ENCODE measurements at places on chromosomes 16 and 17. TPM values are rescaled to one million over a fixed set of nuclear protein-coding genes. Genes with fewer than 3 reads are reported as not detected.

GRCh38 chr17:68843522-68843921 is 111.7 kb downstream of the ABCA8 start:
- no peak for DNase-seq

DNA sequence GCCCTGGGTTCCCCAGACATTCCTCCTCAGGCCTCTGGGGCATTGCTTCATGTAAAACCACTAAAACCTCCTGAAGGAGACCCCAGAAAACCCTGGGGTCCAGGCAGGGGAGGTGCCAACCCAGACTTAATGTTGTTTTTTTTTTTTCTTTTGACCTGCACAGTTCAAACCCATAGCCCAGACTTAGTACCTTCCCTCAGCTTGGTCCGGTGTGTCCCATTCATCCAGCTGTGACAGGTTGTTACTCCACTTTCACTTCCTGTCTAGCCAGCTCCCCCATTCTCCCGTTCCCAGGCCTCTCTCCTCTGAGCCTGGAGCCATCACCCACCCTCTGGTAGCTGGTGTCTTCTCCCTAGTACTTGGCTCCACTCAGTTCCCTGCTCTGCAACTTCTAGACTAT is 4.8 kb downstream of the CDR2L start:
- DNase-seq = no peak

DNA sequence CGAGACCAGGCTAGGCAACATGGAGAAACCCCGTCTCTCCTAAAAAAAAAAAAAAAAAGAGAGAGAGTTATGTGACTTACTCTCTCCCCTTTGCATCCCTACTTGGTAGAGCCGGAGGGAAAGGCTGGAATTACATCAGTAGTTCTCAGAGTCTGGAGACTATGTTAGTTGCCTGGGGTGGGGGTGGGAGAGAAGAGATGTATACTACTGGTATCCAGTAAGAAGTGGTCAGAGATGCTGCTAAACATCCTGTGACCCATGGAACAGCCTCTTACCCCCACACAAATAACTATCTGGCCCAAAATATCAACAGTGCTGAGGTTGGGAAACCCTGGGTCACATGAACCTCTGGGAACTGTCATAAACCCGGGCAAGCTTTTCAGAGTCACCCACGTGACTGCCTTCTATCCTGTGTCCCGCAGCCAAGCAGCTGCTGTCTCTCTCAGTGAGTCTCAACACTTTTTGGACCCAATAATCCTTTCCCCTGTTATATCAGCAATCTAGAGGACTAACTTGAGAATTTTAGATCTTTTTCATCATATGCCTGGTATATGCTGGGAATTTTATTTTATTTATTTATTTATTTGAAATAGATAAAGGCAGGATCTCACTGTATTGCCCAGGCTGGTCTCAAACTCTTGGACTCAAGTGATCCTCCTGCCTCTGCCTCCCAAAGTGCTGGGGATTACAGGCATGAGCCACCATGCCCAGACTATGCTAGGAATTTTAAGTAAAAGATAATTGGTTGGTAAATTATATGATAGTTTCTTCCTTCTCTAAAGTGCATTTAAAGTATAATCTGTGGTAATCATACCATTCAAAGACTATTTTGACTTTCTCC is 8.7 kb downstream of the EIF1 start:
- peak; percentile 85 for DNase-seq

GRCh38 chr16:56606476-56607108 is 1.8 kb upstream of the MT2A start:
- DNase-seq = no peak

GRCh38 chr16:4404247-4404966 is 12.0 kb downstream of the CORO7 start:
- DNase-seq = no peak

DNA sequence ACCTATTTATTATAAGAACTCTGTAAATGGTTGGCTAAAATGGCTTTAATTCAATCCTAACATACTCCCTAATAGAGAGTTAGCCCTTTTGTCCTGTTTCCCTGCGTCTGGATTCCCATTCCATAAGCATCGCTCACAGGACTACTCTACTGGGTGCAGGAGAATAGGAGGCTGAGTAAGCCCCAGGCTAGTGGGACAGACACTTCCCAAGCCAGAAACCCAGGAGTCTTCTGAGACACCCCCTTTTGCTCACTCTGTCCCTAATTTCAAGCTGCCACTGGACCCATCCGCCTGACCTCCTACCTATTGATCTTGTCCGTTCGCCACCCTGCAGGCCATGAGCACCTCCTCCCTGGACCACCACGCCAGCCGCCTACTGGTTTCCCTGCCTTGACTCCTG is 16.7 kb upstream of the TOB1 start:
- DNase-seq = peak; percentile 21

DNA sequence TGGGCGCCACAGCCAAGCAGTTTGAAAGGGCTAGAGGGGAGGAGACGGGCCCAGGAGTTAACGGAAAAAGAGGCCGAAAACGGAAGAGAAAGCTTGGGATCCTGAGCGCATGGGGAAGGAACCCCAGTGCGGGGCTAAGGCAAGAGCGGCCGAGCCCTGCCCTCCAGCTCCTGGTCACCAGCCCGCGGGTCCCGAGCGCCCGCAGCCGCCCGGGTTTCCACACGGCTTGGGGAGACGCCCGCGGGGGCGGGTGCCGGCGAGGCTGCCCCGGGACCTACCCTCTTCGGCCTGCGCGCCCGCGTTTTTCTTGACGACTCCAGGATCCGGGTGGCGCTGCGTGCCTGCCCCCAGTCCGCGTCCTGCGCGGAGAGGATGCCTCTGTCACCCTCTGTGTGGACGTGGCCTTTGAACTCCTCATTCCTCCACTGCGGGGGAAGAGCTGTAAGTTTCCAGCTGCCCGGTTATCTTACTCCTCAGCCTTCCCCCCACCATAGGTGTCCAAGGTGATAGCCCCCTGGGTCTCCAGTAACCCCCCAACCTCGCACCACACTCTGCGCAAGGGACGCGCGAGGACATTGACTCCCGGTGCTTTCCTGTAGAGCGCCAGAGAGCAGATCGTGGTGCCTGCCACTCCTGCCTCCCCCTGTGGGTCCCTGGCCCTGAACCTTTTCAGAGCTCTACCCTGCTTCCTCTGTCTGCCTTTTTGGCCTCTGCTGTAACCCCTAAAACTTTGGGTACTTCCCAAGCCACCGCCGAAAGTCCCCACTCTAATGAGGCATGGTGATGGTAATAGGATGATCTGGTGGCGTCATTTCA is 1.7 kb upstream of the CDH11 start:
- no peak for DNase-seq

DNA sequence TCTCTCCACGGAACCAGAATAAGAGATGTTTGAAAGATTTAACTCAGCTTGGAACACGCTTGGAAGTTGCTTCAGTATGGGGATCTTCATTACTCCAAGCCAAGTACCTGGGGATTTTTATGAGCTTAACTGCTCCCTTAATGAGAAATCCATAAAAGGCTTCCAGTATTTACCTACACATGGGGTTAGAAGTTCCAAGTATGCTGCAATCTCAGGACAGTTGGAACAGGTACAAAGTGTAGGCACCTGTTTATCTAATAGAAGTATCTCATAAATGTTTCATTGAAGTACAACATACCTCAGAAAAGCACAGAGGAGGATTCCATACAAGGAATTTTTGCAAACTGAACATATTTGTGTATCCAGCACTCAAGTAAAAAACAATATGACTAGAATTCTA is 161.6 kb upstream of the PIRT start:
- no peak for DNase-seq

DNA sequence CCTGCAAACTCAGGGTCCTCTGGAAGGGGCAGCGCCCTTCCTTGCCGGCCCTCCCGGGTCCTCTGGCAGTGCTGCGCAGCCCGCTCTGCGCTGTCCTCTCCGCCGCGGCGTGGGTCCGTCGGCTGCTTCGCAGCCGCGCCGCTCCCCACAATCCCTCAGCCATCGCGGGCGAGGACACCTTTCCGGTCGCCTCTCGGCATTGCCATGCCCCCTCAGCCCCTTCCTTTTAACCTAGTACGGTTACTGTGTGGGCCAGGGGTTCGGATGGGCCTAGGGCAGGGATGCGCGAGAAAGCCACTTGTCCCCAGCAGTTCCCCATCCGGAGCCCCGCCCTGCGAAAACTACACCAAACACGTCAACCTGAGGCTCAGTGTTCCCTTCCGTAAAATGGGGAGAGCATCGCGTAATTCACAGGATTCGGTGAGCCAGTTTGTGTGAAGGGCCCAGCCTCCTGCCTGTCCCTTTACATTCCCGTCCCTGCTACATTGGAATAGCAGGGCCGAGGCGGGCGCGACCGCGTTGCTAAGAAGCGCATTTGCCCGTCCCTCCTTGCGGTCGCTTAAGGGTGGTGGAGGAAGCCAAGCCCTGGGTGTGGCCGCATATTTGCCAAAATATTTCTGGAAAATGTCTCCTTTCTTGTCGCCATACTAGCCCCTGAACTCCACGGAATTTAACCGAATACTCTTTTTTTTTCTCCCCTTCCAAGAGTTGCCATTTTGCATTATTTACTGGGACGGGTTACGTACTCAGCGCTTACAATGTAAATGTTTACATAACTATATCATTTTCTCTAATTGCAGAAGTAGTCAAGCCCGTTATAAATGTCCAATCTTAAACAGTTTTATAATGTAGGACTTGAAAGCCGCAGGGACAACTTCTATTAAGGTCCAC is 13.2 kb downstream of the COPZ2 start:
- DNase-seq = peak; percentile 53

DNA sequence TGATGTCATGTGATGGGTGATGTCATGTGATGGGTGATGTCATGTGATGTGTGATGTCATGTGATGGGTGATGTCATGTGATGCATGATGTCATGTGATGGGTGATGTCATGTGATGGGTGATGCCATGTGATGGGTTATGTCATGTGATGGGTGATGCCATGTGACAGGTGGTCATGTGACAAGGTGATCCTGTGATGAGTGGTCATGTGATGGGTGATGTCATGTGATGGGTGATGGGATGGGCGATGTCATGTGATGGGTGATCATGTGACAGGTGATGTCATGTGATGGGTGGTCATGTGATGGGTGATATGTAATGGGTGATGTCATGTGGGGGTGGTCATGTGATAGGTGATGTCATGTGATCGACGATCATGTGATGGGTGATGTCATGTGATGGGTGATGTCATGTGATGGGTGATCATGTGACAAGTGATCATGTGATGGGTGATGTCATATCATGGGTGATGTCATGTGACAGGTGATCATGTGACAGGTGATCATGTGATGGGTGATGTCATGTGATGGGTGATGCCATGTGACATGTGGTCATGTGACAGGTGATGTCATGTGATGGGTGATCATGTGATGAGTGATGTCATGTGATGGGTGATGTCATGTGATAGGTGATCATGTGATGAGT is 17.2 kb downstream of the CD300LB start:
- DNase-seq = no peak

Gene ICAM2
- 5.3 TPM for total RNA-seq

Gene ADAP2
- 7.7 TPM for total RNA-seq

GRCh38 chr16:11737713-11738112 is 4.9 kb downstream of the TXNDC11 start:
- DNase-seq = no peak

- DNase-seq = no peak
These were observed 5.7 kb upstream of the TSPOAP1 start for GRCh38 chr17:58334256-58334655.

DNA sequence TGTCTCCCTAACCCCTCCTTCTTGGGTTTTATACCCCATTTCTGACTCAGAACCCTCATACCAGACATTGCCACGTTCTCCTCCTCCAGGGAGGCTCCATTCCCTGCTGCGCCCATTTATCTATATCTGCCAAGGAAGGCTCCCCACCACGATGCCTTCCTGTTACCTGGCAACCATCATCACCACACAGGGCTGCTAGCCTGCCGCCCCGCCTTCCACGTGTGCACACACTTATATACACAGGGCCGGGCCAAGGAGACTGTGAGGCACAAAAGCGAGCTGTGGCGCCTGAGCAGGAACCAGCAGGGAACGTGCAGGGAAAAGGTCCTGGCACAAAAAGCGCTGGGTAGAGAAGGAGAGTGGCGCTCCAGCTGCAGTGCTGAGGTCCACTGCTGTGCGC is 261.8 kb downstream of the CBLN1 start:
- DNase-seq = no peak

Gene KRTAP4-3
- not detected for total RNA-seq

DNA sequence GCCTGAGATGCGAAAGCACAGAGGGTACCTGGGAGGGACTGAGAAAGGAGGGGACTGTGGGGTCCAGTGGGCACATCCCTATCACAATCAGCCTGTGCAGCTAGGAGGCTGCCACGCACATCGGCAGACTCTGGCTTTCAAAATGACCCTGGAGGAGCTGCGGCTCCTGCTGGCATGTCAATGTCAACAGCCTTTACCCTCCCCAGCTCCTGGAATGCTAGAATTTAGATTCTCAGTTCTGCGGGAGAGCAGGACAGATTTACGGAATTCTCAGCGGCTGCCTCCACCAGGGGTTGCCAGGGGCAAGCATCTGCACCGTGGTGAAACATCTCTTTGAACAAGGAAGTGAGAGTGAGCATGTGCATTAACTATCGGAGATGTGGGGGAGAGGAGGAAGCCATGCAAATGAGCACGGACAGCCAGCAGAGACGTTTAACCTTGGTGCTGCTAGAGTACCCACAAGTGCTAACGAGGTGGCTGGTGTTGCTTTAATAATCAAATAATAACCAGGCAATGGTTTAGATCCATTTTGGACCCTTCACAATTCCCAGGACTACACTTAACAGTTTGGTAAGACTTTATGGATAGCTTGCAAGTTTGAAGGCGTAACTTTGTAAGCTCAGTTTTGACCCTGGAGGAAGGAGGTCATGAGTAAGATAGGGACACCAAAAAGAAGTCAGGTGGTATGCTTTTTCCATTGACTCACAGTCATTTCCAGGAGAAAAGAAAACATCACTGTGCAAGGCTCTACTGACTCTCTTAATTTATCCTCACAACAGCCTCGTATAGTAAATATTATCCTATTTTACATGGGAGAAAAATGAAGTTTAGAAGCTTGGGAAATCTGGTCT is 54.1 kb downstream of the XYLT1 start:
- no peak for DNase-seq

Gene CHD9NB
- total RNA-seq = 1.1 TPM

Measured in left lobe of liver (tissue), 2 donors.